ENCODE measurements at places on chromosomes 13 and 19. TPM values are rescaled to one million over a fixed set of nuclear protein-coding genes. Genes with fewer than 3 reads are reported as not detected.

Gene IGFL3
- not detected for total RNA-seq

DNA sequence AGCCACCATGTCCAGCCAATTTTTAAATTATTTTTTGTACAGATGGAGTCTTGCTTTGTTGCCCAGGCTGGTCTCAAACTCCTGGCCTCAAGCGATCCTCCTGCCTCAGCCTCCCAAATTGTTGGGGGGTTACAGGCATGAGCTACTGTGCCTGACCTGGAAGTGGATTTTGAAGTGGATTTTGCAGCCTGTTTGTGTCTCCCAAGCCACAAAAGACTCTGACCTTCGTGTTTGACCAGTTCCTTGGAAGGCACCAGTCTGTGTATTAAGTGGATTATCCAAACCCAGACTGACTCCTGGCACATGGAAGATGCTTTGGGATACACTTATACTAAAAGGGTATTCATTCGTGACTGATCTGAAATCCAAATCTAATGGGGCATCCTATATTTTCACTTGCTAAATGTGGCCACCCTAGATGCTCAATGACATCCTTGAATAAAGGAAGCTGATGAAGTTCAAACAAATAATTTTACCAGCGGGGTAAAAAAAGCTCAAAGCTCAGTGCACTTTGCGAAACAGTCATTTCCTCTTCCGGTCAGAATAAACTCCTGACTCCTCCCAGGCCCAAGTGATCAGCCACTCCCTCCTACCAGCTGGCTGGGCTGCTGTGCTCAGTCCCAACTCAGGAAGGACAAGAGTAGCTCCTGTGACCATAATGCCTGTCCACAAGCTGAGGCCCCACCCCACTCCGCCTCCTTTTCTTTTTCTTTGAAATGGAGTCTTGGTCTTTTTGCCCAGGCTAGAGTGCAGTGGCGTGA, 32.6 kb upstream of the GATAD2A start:
- H3K4me1 ChIP-seq = peaks cover 8% of the 10 kb centered on the region
- H3K27me3 ChIP-seq = no peaks in the 10 kb centered on the region
- H3K27ac ChIP-seq = peak overlapping the region; percentile 90
- H3K36me3 ChIP-seq = no peaks in the 10 kb centered on the region
- peak overlapping the region; percentile 64 for H3K4me3 ChIP-seq

Gene CLEC17A
- total RNA-seq = not detected

Gene KCNRG
- total RNA-seq = not detected

DNA sequence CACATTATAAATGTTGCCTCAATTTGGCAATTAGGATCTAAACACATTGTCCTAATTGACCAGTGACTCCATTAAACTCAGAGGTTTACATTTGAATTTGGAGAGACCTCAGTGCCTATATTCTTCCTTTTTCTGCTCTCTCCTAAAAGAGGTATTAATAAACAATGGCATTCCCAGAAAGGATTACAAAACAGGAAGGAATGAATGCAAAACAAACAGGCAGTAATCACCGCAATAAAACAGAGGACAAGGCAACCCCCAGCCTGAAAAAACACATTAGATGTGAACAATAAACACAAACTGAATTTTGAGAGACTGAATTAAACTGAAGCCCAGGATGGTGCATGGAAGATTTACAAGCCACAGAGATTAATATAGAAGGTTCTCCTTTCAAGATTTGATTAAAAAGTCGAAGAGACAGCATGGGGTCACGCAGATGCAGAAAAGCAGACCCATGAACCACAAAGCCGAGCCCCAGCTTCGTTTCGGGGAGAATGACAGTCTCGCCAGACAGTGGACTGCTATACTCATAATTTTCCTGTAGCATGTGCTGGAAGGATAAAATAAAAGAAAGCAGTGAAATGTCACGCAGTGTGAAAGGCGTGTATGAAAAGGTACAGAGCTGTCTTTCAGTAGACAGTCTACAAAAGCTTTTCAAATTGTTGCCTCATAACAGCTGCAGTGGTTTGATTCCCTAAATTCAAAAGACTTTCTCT, 503.0 kb downstream of the LIG4 start:
- no peaks in the 10 kb centered on the region for H3K4me1 ChIP-seq
- H3K27ac ChIP-seq = no peak overlapping the region
- H3K36me3 ChIP-seq = no peaks in the 10 kb centered on the region
- H3K4me3 ChIP-seq = no peak overlapping the region
- no peak for DNase-seq

DNA sequence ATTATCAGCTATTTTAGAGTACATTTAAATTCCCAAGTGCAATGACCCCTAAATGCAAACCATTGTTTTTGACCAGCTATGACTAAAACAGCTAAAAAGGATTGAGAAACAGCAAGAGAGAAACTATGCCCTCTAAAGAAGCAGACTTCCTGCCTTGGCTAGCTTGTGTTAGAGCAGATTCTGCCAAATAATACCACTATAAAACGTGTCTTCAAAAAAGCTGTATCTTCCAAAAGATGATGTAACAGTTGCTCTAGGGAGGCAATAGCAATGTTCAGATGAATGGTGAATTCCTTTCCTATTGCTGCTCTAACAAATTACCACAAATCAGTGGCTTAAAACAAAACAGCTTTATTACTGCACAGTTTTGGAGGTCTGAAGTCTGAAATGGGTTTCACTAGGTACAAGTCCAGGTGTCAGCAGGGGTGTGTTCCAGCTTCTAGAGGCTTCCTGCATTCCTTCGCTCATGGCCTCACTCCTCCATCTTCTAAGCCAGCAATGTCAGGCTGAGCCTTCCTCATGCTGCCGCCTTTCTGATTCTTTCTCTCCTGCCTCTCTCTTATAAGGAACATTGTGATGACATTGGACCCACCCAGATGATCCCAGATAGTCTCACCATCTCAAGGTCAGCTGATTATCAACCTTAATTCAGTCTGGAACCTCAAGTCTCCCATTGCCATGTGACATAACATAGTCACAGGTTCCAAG, 84.5 kb downstream of the LRRC63 start:
- H3K27ac ChIP-seq = peak overlapping the region; percentile 90
- peaks cover 33% of the 10 kb centered on the region for H3K4me1 ChIP-seq
- H3K27me3 ChIP-seq = no peaks in the 10 kb centered on the region
- H3K36me3 ChIP-seq = peaks cover 12% of the 10 kb centered on the region
- DNase-seq = no peak

Gene LRRC63
- 0.26 TPM for total RNA-seq

DNA sequence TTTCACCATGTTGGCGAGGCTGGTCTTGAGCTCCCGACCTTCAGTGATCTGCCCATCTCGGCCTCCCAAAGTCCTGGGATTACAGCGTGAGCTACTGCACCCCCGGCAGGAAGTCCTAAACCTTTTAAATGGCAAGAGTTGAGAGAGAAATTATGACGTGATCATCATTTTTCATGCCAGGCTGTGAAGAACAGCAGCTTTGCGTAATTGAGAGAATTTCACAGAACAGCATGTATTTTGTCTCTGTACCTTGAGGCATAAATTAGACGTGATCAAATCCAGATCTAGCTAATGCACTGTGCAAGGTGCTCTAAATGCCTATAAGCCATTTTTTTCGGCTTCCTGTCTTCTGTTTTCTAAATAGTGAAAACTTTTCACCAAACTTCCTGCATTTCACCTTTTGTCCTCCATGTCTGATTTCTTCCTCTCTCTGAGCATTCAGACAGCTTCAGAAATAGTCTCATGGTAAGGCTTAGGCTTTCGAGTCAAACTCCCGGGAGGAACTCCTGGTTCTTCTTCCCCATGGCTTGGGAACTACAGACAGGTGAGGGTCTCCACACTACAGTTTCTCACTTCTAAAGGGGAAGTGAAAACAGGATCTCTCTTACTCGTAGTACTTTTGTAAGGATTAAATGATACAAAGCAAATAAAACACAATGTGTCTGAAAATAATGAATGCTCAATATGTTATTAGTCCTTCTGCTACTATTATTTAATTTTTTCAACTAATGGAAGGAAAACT, 51.0 kb downstream of the WDFY2 start:
- peak overlapping the region; percentile 45 for H3K4me3 ChIP-seq
- H3K27ac ChIP-seq = peak overlapping the region; percentile 49
- no peak for DNase-seq
- H3K27me3 ChIP-seq = no peaks in the 10 kb centered on the region
- H3K4me1 ChIP-seq = peaks cover 19% of the 10 kb centered on the region
- H3K36me3 ChIP-seq = peaks cover 2% of the 10 kb centered on the region

DNA sequence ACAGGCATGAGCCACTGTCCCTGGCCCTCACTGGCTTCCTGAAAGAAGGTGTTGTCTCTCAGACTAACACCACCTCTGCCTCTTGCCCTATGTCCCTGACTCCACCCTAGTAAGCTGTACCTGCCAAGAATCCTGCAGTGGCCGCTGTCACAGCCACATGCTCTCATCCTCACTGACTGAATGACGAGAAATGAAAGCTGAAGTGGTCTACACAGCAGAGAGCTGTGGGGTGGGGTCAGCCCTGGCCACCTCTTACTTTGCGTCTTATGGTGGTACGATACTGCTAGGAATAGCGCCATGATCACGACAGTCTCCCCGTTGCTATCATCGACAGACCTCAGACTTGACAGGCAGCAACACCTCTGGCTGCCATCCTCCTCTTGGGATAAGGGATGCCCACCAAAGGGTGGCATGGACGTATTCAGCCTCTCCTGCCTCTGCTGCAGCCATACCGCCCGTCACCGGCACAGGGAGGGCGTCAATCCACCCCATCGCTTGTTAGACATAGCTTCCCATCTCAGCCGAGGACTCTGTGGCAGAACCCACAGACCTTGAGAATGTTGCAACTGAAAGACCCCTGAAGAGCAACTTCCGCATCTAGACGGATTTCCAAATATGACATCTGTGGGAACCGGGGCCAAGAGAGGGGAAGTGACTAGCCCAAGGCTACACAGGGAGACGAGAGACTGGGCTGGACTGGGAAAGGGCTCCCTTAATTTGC, 809 bp downstream of the MYO1F start:
- H3K4me3 ChIP-seq = peak overlapping the region; percentile 96
- peaks cover 59% of the 10 kb centered on the region for H3K4me1 ChIP-seq
- peak; percentile 71 for DNase-seq
- H3K27me3 ChIP-seq = peaks cover 4% of the 10 kb centered on the region
- H3K27ac ChIP-seq = peak overlapping the region; percentile 91

Measured in activated CD4-positive, alpha-beta T cell treated with anti-CD3 and anti-CD28 coated beads, Interleukin-2, amount 10 ng/mL, durations not matched to agents 24 days and 14 days (primary cell).